Stimulated activated CD4-positive, alpha-beta T cell treated with anti-CD3 and anti-CD28 coated beads, Interleukin-12 subunit alpha, Interleukin-12 subunit beta, amount 100 ng/mL, for 48 hours (primary cell): ENCODE measurements at places on chromosomes 5 and 9.

DNA sequence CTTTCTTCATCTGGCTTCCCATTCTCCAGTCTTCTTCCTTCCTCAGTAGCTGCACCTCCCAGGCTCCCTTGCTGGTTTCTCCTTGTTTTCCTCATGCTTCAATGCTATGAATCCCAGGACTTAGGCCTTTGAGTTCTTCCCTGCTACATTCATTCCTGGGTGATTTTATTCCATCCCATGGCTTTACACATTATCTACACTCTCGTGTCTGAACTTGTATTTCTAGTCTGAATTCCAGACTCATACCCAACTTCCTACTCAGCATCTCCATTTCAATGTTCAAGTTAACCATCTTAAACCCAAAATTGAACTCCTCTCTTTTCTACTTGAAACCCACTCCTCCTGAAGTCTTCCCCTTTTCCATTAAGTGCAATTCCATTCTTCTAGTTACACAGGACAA, 20.0 kb downstream of the SLC24A2 start:
- no peak for DNase-seq

GRCh38 chr5:159620853-159621540, 290.7 kb upstream of the IL12B start:
- no peak for DNase-seq

DNA sequence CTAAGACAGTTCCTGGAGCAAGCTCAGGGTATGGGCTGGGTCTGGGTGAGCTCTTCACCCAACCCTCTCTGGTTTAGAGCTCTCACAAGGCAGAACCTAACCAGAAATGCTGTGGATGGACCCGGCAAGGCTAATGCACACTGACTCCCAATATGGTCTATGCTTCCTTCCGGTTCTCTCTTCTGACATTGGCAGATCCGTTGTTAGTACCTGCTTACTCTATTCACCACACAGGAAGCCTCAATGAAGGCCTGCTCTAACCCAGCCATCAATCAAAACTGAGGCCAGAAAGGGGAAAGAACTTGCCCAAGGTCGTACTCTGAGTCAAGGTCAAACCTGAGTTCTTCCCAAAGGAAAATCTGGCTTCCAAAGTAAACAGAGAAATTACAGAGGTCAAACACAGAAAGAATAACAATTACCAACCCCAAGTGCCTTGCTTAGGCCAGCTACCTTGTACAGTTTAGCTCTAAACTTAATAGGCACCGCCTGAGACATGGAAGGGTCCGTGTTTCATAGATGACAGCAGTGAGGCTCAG, 46.0 kb upstream of the AKNA start:
- no peak for DNase-seq

DNA sequence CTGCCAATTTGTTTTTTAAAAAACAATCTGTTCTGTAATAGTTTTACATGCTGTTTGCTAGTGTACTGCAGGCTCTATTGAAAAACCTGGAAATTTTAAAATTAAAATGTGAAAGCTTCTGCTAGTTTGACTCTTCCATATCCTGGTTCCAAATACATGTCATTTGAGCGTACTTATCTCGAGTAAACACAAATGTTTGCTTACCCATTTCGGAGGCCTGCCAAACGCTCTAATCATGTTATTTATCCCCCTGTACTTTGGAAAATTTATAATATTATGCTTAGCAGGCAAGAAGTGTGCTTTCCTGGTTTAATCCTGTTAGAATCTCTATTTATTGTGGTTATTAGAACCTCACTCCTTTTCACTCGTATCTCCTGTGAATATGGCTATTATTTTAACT, 476.8 kb upstream of the CYLC2 start:
- DNase-seq = no peak

- no peak for DNase-seq
Observed at GRCh38 chr5:53782620-53783019, 222.2 kb downstream of the NDUFS4 start.

DNA sequence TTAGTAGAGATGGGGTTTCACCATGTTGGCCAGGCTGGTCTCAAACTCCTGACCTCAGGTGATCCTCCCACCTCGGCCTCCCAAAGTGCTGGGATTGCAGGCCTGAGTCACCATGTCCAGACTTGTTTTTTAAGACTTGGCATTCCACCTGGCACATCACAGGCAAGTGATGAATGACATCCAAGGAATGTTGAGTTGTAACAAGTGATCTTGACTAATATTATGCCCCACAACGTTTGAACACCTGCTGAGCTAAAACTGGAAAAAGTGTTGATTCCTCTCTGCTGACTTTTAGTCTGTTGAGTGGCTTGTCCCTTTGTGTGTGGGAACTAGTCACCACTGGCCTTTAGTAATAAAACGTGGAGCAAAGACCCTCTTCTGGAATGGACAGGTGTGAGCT, 54.6 kb downstream of the SUB1 start:
- no peak for DNase-seq

- DNase-seq = no peak
Observed at GRCh38 chr5:7805379-7805778, 45.6 kb downstream of the CFAP90 start.

DNA sequence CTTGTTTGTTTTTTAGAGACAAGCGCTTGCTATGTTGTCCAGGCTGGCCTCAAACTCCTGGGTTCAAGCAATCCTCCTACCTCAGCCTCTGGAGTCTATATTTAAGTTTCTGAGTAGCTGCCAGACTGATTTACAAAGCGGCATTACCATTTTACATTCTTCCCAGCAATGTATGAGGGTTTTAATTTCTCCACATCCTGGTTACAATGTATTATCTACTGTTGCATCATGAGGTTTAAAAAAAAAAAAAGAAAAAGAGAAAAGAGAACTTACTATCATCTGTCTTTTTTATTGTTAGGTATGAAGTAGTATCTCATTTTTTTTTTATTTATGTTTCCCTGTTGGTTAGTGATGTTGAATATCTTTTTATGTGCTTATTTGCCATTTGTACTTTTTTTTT, 18.9 kb upstream of the CLINT1 start:
- no peak for DNase-seq

DNA sequence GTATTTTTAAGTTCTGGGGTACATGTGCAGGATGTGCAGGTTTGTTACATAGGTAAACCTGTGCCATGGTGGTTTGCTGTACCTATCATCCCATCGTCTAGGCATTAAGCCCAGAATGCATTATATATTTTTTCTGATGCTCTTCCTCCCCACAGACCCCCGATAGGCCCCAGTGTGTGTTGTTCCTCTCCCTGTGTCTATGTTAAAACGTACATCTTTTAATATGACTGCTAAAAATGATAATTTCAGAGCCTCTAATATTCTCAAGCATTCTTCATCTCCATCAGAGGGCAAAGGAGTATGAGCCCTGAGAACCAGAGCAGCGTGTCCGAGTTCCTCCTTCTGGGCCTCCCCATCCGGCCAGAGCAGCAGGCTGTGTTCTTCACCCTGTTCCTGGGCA, at the start of gene OR1J2:
TSS of gene OR1J2 (plus strand) at position 301 of the 400 bp plus-strand sequence. CDS start at position 301, 0 bp downstream.
- DNase-seq = no peak

DNA sequence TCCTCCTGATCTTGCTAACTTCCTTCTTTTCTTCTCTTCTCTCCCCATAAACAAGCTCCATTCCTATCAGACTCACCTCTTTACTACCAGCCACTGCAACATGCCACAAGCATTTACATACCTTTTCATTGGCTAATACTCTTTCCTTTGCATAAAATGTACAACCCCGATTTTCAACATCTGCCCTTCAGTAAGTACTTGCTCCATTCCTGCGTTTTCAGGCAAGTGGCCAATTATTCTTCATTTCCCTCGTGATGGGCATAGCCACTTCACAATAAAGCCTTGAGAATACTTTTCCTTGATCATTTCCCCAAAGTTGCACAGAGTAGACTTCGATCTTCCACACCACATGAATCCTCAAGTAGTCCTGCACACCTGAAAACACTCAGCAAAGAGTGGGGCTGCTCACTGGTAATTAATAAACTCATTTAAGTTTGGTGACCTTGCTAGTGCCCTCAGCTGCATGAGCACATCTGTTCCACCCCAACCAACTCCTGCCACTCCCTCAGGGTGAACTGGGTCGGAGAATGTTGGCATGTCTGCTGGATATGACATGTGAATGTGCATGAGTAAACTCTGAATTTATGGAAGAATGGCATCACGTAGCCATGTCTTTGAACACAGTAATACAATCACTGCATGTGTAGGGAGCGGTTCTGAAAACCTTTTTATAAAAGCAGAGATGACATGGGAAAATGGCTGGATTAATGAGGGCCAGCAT, 535.8 kb downstream of the SEMA5A start:
- no peak for DNase-seq

- no peak for DNase-seq
Observed at GRCh38 chr5:4627929-4628328, 512.2 kb upstream of the ADAMTS16 start.

- DNase-seq = no peak
Observed at GRCh38 chr5:163475411-163475810, 15.0 kb downstream of the HMMR start.

- DNase-seq = no peak
Observed at GRCh38 chr9:31542384-31543055, 841.9 kb upstream of the ACO1 start.

DNA sequence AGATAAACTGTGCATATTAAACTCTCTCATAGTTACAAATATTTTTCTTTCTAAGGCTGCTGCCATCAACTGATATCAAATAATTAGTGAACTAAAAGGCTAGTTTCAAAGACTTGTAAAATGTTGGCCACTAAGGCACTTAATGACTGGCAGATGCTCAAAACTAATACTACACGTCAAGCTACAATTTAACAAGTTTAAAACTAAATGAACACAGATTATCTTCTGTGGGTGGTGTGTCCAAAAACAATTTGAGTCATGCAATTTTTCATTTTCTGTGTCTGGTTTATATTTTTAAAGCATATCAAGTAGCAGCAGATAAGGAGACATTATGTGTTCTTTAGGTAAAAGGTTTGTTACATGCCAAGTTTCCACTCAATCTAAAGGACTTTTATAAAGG, 665.1 kb downstream of the EFNA5 start:
- no peak for DNase-seq

DNA sequence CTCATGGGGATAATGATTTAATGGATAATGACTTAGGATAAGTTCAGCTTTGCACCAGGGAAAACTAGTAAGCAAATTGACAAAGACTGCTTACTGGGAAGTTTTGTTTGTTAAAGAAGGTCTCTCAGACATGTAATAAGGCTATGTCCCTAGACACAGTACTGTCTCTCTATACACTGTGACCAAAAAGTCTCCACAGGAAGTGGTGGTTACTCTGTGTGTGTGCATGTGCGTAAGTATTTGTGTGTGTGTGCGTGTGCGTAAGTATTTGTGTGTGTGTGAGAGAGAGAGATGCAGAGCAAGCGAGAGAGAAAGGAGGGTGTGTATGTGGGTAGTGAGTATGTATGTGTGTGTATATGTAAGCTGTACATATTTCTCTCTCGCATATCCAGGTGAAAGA, 229.6 kb downstream of the GLIS3 start:
- DNase-seq = no peak

DNA sequence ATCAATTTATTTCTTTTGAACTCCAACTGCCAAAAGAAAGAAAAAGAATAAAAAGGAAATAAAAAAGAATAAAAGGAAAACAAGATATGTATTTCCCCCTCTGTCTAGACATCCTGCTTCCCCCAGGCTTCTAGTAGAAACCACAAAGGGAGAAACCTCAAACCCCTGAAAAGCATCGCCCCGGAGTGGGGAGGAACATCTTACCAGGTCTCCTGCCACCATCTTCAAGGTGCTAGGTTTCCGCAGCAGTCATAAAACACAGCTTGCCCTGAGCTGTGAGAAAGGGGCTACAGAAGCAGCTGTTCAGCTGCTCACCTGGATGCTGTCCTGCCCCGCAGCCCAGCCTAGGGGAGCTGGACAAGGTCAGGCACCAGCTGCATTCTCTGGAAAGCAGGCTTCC, 487.7 kb downstream of the GADD45G start:
- DNase-seq = no peak

GRCh38 chr9:19127871-19128500, 694 bp upstream of the PLIN2 start:
- DNase-seq = peak; percentile 24

- DNase-seq = no peak
Observed at GRCh38 chr5:102975457-102976182, 144.3 kb downstream of the GIN1 start.

DNA sequence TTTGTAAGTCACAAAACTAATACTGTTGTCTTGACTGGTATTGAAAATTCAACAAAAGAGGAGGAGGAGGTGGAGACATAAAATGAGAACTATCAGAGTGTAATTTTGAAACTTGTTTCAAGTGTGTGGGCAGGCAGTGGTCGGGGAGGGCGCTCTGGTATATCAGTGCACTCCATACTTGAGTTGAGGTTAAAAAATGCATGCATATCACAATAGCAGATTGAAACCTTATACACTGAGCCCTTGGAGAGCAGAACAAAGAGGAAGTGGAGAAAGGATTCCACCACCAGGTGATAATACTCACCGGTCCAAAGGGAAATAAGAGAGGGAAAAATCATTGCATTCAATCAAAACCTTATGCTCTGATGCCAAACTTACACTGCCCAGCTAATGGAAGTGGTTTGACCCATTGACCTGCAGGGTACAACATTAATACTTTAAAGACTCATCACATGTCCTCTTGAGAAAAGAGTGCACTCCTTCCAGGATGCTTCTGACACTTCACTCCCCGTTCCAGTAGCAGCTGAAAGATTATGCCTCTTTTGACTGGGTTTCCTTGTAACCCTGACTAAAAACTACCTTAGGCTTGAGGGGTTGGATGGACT, 79.5 kb upstream of the FAM169A start:
- peak; percentile 42 for DNase-seq

GRCh38 chr9:91681461-91682305, 258.1 kb upstream of the NFIL3 start:
- peak; percentile 58 for DNase-seq

- no peak for DNase-seq
Observed at GRCh38 chr9:15843931-15844330, 291.1 kb downstream of the CCDC171 start.

DNA sequence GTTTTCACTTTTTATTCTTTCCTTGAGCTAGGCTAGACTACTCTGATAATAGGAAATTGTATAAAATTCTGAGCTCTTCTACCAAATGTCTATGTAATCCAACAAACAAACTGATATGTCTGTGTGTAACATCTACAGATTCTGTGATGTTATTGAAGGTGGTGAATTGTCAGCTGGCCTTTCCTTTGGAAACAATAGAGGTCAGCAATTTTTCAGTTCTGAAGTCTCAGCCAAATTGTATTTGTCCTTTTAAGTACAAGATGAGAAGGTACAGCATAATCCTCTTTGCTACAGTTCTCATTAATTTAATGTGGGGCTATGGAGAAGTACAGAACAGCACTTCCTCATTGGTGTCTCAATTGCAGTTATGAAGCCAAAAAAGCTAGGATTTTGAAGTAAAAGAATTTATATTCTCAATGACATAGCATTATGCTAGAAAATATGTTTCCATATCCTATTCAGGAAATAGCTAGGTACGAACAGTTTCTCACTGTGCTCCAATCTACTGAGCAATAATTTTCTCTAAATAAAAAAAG, 198.0 kb downstream of the HINT1 start:
- no peak for DNase-seq

DNA sequence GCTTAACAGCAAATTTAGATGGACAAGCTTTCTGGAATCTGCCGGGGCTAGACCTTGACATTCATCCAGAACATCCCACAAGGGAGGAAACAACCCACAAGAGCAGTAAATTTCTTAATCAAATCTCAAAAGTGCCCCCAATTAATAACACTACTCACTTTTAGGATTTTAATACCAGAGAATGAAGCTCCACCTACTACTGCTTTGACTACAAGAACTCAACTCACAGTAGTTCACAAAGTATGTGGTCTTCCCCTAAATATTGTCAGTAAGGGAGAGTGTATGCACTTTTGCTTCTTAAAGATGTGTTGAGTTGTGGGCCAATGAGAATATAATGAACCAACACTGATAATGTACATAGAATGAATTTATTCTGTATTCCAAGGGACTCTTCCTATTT, 94.7 kb downstream of the EBF1 start:
- no peak for DNase-seq
